SW480 (cell line): ENCODE measurements at places on chromosomes 7 and 10.

- DNase-seq = no peak
These were observed 79.6 kb downstream of the KIAA1217 start for GRCh38 chr10:24288581-24288980.

DNA sequence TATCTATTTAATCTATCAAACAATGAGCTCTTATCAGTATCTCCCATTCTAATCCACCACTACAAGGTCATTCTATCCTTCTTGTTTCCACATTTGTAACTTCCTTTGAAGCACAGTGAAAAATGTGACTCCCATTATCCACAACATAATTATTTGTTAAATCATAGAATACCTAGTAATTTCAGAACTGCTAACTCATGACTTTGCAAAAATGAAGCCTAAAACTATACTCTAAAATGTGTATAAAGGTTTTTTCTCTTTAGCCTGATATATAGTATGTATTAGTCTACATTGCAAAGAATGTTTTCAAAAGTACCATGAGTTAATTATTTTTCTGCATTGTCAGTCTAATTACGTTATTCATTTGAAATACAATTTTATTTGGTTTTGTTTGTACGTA lies 12.0 kb upstream of the MRPS16 start:
- no peak for DNase-seq

DNA sequence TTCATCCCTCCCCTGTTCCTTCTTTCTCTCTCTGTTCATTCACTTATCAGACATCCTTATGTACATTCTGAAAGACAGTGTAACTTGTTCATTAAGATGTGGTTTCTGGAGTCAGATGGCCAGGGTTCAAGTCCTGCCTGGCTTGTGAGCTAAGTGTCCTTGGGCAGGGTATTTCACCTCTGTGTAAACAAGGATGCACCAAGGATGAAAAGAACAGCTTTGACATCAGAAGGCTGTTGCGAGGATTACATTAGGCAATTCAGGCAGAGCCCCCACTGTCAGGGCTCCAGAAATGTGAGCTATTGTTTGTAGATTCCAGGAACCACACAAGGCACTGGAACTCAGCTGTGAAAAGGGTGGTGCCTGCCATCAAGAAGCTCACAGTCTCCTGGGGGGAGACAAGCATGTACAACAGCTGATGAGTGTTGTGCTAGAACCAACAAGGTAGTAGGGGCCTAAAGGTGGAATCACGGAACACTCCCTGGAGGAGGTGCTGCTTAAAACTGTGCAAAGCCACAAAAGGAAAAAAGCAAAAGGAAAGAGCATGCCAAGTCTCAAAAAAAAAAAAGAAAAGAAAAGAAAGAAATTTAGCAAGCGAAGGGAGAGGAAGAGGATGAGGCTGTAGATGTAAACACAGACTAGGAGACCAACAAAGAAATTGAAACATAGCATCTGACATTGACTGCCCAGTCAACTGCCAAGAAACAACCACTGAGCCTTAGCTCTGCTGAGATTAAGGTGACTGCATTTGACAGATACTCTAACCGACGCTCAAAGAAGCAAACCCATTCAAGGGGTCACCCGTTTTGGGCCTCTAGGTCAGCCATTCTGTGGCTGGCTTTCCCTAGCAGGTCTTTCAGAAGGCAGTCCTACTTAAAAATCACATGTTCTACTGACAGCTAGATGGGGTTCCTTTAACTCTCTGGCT lies 12.5 kb downstream of the PDLIM1 start:
- DNase-seq = no peak

DNA sequence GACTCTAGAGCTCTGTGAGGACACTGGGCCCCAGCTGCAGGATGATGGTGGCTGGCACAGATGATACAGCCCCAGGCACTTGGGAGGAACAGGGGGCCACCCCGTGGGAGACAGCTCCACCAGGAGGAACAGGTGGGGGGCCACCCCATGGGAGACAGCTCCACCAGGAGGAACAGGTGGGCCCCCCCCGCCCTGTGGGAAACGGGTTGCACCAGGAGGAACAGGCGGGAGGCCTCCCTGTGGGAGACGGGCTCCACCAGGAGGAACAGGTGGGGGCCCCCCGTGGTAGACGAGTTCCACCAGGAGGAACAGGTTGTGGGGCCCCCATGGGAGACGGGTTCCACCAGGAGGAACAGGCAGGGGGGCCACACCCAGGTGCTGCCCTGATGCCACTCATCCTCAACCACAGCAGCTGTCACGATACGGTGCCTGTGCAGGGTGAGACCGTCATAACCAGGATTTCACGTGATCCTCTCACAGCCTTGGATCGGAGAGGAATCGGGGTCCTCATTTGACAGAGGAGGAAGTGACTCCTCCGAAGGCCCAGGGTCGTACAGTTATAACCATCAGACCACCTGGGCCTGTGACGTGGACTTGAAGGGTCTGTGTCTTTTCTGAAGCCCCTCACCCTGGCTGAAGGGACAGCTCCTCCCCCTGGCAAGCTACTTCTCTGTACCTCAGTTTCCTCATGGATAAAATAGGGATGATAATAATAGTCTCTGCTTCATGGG lies 49.2 kb upstream of the NANOS1 start:
- no peak for DNase-seq

GRCh38 chr7:44639671-44640321 lies 33.4 kb downstream of the OGDH start:
- DNase-seq = peak; percentile 98

GRCh38 chr10:63587191-63587590 lies 66.0 kb downstream of the REEP3 start:
- DNase-seq = no peak

GRCh38 chr7:38222481-38223096 lies 44.5 kb downstream of the STARD3NL start:
- DNase-seq = peak; percentile 66

GRCh38 chr10:116679351-116679750 lies 58.6 kb downstream of the PNLIPRP2 start:
- DNase-seq = no peak

DNA sequence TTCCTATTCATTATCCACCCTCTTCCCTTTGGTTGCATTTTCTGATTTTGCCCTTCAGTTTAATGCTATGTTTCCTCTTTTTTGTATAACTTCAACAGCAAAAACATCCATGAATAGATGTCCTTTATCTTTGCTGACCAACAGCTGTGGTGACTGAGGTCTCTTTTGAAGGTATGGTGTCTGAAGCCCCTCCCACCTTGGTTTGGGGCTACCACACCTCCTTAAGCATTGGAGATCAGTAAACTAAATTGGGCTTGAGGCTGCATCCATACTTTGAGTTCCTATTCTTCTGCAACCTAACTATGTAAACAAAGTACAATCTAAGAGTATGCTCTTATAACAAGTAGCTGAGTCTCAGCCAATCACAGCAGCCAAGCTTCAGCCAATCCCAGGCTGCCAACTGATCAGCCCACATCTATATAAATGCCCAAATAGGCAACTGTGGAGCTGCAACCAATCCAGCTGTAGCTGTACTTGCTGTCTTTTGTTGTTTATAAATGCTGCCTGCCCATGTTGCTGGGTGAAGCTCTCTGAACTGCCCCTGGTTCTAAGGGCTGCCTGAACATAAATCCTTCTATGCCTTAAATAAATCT lies 69.4 kb upstream of the PDLIM1 start:
- peak; percentile 17 for DNase-seq

- DNase-seq = no peak
These were observed 5.7 kb downstream of the FRAT2 start for GRCh38 chr10:97328646-97329453.

DNA sequence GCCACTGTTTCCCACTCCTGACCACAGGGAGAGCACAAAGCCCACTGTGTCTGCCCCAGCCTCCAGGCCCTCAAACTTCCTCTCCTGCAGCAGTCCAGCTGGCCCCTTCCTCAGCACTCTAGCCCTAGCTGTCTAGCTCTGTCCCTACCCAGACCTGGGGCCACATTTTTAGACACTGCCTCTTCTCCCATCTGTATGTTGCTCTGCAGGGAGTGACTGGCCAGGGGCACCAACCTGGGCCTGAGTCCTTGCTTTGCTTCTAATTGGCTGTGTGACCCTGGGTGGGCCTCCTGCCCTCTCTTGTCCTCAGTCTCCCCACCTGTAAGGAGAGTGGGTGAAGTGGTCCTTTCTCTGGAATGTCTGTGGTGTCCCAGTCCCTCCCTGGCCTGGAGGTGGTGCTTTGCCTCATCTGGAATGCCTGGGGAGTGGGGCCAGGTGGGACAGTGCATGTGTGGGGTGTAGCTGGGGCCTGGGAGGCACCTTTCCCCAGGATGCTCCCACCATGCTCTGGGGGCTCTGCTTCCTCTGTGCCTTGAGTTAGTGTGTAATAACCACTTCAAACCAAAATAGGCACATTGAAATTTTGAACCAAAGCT lies 25.1 kb downstream of the AQP1 start:
- no peak for DNase-seq

GRCh38 chr10:102641402-102641801 lies 2.9 kb upstream of the TRIM8 start:
- peak; percentile 46 for DNase-seq

GRCh38 chr7:137695942-137696341 lies 150.8 kb downstream of the DGKI start:
- DNase-seq = no peak

DNA sequence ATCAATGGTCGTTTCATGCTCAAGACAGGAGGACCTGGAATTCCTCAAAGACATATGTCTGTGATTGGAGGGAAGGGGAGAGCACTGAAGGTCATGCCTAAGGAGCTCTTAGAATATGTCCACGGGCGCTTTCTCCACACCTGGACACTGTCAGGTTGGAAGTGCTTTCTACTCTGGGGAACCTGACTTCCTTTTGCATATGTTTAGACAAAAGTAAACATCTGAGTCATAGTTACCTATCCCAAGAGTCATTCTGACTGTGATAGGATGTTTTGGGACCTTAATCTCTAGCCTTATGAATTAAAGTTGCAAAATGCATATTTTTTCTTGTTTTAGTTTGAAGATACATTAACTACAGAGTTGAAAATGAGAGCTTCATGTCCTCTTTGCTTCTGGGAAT lies 251.7 kb downstream of the KLF6 start:
- DNase-seq = peak; percentile 18

DNA sequence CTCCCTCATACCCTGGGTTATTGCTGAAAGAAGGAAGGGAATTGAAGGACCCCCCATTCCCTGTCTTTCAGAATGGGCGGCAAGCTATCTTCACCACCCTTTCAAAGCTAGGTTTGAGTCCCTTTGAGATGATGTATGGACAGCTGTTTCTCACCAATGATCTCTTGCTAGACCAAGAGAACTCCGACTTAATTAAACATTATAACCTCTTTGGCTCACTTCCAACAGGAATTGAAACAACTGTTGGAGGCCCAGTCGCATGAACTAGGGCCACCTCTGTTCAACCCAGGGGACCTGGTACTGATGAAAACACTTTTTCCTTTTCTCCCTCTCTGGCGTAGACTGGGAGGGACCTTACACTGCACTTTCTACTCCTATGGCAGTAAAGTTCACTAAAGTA lies 110.6 kb downstream of the ITGB8 start:
- DNase-seq = no peak

- DNase-seq = peak; percentile 17
These were observed 18.3 kb upstream of the CPXM2 start for GRCh38 chr10:123909866-123910265.

DNA sequence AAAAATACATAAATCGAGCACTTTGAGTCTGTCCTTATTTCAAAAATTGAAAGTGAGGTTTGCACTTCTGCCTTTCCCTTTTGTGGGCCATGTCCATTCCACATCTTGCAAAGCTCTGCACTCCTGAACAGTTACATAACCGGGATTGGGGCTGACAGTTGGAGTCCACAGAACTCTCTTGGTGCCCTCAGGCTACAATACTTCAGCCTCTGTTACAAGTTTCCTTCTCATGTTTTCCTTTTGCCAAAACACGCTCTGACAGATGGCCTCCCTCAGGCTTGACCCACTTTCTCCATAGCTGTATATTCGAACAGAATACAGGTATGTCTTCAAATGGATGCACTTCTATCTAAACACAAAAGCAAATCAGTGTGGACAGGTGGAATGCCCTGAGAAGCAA lies 335.9 kb downstream of the WDR37 start:
- no peak for DNase-seq

DNA sequence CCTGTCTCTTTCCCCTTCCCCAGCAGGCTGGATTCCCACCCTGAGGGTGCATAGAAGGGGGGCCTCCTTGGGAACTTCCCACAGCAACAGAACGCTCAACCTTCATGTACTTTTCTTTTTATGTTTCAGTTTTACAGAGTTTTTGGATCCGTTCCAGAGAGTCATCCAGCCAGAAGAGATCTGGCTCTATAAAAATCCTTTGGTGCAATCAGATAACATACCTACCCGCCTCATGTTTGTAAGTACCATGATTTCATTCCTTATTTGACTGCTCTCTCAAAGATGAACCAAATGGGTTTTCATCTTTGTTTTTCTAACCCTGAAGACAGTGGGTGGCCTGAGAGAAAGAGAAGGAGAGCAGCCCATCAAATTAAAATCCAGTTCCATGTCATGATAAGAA lies 46.7 kb downstream of the PLPP4 start:
- DNase-seq = no peak

DNA sequence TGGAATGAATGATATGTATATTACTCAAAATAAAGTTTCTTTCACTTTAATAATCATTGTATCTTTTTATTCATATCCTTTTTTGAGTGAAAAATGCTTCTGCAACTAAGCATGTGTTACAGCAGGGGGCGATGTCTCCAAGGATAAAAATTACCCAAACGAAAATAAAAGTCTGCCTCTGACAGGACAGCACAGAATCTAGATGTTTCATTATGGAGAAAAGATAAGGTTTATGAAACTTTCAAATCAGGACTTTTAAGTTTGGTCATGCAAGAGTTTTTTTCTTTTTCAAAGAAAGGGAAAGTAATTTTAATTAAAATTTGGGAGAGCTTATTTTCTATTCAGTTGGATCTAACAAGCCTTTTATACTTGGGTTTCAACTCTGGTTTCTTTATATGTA lies 48.4 kb downstream of the TES start:
- peak; percentile 40 for DNase-seq

GRCh38 chr7:54879776-54880175 lies 120.8 kb upstream of the SEC61G start:
- no peak for DNase-seq

- no peak for DNase-seq
These were observed 7.6 kb downstream of the ECHS1 start for GRCh38 chr10:133365461-133366129.

GRCh38 chr7:41003611-41003940 lies 699.3 kb downstream of the INHBA start:
- DNase-seq = no peak

- peak; percentile 78 for DNase-seq
These were observed 20.4 kb upstream of the LMTK2 start for GRCh38 chr7:98086281-98086718.

DNA sequence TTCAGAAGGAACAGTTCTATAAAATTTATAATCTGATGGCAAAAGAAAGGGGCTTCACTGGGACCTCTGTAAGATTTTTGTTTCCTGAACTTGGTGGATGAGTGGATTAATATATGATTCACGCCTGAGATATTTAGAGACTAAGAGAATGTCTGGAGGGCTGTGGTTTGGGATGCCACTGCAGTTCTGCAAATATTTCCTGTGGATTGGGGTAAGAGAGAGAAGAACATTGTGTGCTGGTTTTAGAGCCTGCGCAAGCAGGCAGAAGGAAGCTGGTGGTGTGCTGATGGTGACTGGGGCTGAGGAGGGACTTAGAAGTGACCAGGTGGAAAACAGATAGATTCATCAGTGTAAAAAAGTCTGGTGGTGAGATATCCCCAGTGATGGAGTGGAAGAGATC lies 87.0 kb downstream of the SUGCT start:
- no peak for DNase-seq
